Cortex of kidney (tissue), 1 donor: ENCODE measurements at places on chromosomes 3 and 15.

GRCh38 chr3:53219895-53220483 lies 35.8 kb downstream of the TKT start:
- DNase-seq: no peak

DNA sequence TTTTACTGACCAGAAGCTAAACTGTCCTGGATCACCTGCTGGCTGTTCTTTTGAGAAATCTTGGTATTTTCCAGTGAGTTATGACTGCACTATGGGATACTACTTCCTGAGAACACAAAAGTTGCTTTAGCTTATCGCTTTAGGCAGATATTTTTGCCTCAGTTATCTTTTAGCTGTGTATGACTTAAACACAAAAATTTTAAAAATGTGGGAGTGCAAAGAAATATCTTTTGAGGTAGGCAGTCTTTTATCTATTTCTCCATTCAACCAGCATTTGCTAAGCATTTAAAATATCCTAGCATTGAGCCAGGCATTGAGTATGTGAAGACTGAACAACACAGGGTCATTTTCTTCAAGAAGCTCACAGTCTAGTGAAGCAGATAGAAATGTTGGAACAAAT lies 981.9 kb downstream of the FHIT start:
- DNase-seq: no peak

GRCh38 chr3:7307410-7307809 lies 446.5 kb downstream of the GRM7 start:
- DNase-seq: no peak

DNA sequence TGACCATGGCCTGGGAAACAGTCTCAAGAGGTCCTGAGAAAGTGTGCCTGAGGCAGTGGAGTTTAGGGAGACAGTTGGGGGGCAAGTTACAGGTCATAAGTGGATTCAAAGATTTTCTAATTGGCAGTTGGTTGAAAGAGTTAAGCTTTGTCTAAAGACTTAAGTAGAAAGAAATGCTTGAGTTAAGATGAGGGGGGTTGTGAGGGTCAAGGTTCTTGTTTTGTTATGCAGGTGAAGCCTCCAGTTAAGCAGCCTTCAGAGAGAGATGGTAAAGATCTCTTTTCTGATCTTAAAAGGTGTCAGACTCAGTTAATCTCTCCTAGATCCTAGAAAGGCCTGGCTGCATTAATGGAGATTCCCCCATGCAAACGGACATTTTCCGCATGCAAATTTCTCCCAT lies 356.3 kb upstream of the C2CD4B start:
- no peak for DNase-seq

GRCh38 chr3:13075318-13075717 lies 2.1 kb upstream of the IQSEC1 start:
- DNase-seq: no peak
